Activated CD4-positive, alpha-beta memory T cell treated with anti-CD3 and anti-CD28 coated beads, Interleukin-2, amount 10 ng/mL, durations not matched to agents 7 days and 5 days (primary cell): ENCODE measurements at places on chromosomes 7 and 10. TPM values are rescaled to one million over a fixed set of nuclear protein-coding genes. Genes with fewer than 3 reads are reported as not detected.

SPDYE2B gene
- 0.15 TPM for total RNA-seq

DNA sequence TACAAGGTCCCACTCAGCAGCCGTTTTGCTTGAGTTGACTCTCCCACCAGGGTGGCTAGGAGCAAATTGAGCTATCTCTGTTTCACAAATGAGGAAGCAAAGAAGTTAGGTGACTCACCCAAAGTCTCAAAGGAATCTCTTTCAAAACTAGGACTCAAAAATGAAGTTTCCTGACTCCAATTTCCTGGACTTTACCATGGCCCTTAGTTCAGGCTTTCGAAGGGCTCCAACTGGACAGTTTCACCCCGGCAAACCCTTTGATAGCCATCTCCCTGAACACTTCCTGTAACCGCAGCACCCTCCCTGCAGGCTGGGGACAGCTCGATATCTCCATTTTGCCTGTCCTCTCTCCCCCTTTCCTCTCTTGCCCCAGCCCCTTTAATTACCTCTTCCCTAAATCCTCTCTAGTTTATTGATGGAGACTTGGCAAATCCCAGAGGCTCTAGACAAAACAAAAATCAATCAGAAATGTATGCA, 4.7 kb upstream of the AFAP1L2 start:
- H3K4me3 ChIP-seq: no peak overlapping the region
- peaks cover 3% of the 10 kb centered on the region for H3K4me1 ChIP-seq
- H3K27ac ChIP-seq: no peak overlapping the region
- H3K36me3 ChIP-seq: no peaks in the 10 kb centered on the region
- H3K27me3 ChIP-seq: peaks cover 48% of the 10 kb centered on the region

GRCh38 chr10:47043928-47044538, 132.8 kb downstream of the PTPN20 start:
- no peak overlapping the region for H3K4me3 ChIP-seq
- no peak overlapping the region for H3K27ac ChIP-seq
- DNase-seq: no peak
- peaks cover 7% of the 10 kb centered on the region for H3K4me1 ChIP-seq

GRCh38 chr7:131412031-131412430, 84.4 kb downstream of the MKLN1 start:
- no peak overlapping the region for H3K4me3 ChIP-seq
- H3K27ac ChIP-seq: no peak overlapping the region
- DNase-seq: no peak
- H3K4me1 ChIP-seq: no peaks in the 10 kb centered on the region
- peaks cover 28% of the 10 kb centered on the region for H3K36me3 ChIP-seq
